ENCODE measurements at places on chromosomes 2 and 18.

DNA sequence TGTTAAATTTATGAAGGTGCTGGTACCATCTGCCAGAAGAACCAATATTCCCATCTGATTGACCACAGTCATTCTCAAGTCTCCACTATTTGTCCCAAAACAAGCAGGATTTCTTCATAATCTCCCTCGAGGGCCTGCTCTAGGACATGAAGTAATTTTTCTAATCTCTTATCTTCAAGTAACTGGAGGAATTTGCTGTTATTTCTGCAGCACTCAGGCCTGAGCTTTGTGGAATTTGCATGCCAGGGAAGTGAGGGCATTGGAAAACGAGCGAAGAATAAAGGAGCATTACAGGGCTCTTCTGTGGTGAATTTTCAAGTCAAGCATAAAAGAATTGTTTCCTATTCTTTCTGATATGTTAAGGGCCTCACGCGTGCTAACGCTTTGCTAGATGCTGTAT, 161.2 kb upstream of the EPAS1 start:
- no peak for DNase-seq

GRCh38 chr18:36808681-36809080, 20.1 kb downstream of the TPGS2 start:
- DNase-seq: no peak

GRCh38 chr2:138741851-138742250, 38.3 kb downstream of the NXPH2 start:
- DNase-seq: no peak

- no peak for DNase-seq
These were observed 25.4 kb upstream of the GLI2 start for GRCh38 chr2:120710256-120710655.

GRCh38 chr2:172586245-172586891, 30.5 kb downstream of the PDK1 start:
- DNase-seq: no peak

- no peak for DNase-seq
These were observed 7.2 kb downstream of the FHOD3 start for GRCh38 chr18:36304723-36305122.

GRCh38 chr2:114040826-114041225, 150.9 kb downstream of the ACTR3 start:
- DNase-seq: no peak

DNA sequence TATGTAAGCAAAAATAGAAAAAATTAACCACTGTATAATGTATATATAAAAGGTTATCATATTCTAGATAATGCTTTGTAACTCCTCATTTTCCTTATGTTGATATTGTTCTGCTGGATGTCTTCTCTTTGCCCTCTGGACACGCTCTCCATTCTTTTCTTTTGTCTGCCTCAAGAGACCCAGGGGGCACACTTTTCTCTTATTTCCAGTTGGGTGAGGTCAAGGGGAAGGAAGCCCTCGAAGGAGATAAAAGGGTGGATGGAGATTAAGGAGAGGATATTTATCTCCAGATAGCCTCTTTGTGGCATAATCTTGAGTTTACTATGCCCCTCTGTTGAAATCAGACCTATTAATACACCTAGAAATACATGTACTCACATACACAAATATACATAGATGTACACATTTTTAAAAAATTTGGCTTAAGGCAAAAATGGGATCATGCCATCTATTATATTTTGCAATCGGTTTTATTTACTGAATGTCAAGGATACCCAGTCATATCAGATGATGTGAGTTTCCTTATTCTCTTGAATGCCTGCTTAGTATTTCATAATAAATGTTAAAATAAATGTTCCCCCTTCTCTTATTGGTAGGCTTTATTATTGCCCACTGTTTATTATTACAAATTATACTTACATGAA, 65.3 kb downstream of the LCLAT1 start:
- DNase-seq: no peak

DNA sequence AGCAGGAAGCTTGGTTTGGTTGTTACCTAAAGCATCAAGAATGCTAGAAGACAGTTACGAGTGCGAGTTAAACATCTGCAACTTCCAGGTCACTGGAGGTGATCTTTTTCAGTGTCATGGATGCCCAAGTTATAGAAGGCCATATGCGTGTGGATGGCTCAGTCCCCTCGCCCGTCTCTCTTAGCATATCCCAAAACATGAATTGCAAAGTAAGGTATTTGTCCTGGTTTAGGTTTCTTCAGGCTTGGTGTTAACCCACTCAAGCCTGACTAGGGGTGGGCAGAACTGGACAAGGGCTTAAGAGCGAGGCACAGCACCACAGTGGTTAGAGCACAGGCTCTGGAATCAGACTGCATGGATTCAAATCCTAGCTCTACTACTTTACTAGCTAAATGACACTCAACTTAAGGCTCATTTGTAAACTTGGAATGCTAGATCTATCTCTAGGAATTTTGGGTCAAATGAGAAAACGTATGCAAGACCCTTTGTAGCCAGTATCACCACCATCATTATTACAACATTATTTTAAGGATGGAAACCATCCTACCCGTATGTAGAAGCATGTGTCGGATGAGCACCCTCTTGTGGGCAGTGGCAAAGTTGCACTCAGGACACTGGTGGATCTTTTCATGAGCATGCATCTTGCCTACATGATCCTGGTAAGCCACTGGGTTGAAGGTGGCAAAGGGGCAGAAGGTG, 11.2 kb downstream of the ZNF142 start:
- DNase-seq: peak; percentile 52

GRCh38 chr2:776487-776886, 99.3 kb upstream of the TMEM18 start:
- no peak for DNase-seq

DNA sequence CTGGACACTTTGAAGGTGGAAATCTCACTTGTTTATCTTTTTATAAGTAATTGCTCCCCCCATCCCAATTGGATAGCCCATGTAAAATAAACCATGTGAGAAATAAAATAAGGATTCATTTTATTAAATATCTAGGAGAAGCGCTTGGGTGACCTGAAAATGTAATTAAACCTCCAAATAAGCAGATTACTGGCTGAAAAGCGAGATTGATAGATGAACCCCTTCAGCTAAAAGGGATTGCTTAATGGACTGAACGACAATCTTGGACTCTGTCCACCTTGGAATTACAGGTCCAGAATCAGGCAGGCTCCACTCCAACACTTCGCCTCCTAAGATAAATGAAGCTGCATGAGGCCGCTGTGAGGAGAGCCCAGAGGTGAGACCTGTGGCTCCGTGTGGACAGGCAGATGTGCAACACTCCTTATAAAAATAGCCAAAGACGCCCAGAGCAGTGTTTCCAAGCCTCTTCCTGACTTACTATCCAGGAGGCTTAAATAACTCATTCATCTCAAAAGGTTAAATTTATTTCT, 441.5 kb downstream of the MTX2 start:
- no peak for DNase-seq

DNA sequence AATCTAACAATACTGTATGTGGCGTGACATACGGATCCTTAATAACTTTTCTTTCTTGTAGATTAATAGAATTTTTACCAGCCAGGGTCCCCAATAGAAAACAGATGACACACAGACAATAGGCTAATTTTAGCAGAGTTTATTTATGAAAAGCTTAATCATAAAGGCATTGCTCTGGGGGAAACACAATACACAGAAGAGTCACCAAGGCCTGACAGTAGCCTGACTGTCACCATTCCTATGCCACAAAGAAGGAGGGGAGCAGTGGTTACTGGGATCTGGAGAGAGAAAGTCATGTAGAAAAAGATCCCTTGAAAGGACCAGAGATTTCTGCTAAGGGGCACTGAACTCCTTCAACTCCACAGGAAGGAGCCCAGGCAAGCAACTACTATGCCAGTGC, 139.5 kb downstream of the METTL4 start:
- no peak for DNase-seq

DNA sequence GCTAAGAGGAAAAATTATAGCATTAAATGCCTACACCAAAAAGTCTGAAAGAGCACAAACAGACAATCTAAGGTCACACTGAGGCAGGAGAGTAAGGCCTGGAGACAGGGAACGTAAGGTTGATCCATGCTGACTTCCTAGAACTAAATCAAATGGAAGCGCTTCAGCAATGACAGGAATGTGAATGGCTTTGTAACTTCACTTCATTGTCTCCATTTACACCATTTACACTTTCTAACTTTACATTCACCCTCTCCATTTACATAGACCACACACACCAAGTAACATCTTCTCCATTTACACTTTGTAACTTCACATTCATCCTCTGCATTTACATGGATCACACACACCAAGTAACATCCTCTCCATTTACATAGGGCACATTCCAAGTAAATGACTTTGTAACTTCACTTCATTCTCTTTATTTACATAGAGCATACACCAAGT, 103.1 kb upstream of the SPATS2L start:
- no peak for DNase-seq

DNA sequence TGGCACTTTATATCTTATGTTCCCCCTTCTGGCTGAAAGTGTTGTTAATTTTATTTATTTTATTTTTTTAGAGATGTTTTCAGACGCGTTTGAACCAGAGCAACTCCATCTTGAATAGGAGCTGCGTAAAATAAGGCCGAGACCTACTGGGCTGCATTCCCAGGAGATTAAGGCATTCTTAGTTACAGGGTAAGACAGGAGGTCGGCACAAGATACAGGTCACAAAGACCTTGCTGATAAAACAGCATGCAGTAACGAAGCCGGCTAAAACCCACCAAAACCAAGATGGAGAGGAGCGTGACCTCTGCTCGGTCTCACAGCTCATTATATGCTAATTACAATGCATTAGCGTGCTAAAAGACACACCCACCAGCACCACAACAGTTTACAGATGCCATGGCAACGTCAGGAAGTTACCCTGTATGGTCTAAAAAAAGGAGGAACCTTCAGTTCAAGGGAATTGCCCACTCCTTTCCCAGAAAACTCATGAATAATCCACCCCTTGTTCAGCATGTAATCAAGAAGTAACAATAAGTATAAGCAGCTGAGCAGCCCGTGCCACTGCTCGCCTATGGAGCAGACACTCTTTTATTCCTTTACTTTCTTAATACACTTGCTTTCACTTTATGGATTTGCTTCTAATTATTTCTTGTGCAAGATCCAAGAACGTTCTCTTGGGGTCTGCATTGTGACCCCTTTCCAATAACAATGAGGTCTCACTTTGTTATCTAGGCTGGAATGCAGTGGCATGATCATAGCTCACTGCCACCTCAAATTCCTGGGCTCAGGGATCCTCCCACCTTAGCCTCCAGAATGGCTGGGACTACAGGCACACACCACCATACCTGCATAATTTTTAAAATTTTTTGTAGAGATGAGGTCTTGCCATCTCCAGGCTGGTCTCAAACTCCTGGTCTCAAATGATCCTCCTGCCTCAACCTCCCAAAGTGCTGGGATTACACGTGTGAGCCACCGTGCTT, 55.9 kb downstream of the CACNB4 start:
- DNase-seq: peak; percentile 8

- no peak for DNase-seq
These were observed 20.9 kb upstream of the KCNF1 start for GRCh38 chr2:10890706-10891270.

- no peak for DNase-seq
These were observed 40.8 kb upstream of the SCLY start for GRCh38 chr2:238019962-238020361.

- DNase-seq: no peak
These were observed 200.2 kb downstream of the STK39 start for GRCh38 chr2:168047091-168047690.

DNA sequence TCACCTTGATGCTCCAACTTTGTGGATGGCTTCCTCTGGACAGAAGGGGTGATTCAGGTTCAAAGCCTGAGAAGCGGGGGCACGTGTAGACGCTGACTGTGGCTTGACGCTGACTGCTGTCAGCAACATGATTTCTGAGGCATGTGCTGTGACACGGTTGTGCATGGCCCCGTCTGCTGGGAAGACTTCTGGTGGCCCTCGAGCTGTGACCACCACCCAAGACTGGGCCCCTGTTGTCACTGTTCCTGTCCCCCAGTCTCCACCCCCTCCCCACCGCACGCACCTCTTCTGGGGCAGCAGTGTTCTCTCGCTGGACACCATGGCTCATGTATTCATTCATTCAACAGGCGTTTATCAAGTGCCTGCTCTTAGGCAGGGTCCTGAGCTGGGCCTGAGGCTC, 245.0 kb downstream of the FAM210A start:
- no peak for DNase-seq

DNA sequence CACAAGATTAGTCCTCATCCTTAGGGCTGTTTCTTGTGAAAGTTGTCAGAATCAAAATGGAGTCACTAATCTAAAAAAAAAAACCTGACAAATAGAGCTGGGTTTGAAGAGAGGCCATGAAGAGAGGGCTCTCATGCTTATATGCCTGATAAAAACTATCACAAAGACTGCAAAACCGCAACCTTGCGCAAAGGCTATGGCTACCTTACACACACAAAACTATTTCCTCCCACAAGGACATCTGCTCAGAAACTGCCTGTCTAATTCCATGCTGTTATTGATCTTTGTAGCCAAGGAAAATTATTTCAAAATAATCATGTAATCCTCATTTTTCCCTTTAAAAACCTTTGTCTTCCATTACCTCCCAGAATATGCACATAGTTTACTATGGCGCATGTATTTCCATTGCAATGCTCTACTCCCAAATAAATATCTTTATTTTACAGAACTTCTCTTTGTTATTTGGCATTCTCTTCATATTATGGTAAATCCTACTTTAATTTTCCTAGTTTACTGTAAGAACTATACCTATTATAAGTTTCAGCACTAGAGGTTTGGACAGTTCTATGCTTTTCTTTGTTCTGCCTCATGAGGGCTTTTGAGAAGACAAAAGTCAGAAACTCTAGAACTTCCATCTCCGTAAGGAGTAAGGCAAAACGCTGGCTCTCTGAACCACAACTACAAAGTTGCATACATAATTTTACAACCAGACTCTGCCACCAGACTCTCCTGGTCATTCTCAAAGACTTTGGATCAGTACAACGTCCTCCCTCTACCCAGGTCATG, 9.6 kb upstream of the DPYSL5 start:
- DNase-seq: no peak

DNA sequence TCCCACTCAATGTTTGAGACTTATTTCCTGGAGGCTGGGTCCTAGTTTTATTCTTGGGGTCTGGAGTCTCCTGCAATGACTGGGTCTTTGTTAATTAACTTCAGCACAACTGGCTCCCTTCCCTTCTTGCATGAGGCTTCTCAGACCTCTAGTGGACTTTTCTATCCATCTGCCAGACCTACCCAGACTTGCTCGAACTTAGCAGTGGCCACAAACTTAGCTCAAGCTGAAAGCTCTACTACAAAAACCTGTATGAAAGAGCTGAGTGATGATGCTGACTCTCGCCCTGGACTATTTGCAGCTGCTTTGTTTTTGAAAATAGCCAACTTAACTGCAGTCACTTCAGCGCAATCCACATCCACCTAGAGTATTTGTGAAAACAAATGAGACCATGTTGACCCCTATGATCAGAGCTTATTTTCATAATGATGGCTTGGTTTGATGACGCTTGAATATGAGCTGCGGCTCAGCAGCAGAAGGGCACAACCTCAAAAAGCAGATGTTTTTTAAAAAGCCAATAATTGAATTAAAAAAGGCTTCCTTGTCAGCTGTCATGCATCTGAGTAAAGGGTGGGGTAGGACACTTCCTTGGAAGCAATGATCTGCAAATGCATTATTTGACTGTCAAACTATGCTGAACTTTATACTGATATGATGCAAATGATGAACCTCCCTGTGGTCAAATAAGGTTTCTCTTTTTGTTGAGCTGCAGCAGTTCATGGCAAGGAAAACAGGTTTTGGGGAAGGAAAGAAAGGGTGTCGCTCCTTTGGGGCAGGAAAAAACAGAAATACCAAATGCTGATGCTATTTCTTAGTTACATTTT, 10.6 kb upstream of the ANXA4 start:
- no peak for DNase-seq

GRCh38 chr2:23850564-23851256, 76.2 kb downstream of the ATAD2B start:
- DNase-seq: no peak

- DNase-seq: no peak
These were observed 287.6 kb downstream of the SETBP1 start for GRCh38 chr18:44968336-44968735.
